ENCODE measurements at places on chromosomes 16 and 17.

GRCh38 chr16:61798741-61799140, 237.5 kb downstream of the CDH8 start:
- DNase-seq, result no peak

DNA sequence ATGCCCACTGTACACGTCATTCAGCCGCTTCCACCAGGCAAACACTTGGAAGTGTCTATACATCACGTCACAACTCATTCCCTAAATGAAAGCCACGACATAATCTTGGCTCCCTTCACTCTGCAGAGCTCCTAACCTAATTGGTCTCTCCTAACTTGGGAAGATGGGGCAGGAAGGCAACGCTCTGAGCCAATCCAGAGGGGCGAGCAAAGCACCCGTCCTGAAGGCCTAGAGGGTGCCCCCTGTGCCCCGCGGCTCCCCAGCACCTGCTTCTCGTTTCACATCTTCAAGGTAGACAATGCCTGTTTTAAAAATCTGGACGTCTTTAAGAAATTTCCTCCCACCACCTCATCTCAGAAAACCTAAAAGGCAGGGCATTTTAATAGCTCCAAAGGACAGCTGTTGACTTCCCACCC, 1.0 kb downstream of the CSNK2A2 start:
- no peak for DNase-seq

- DNase-seq, result no peak
Observed at GRCh38 chr17:82333279-82334171, at the start of gene SECTM1. TSS of gene SECTM1 (minus strand) at chr17:82333766. CDS start at chr17:82327240, 6,526 bp downstream.

GRCh38 chr17:76683011-76683755, 27.6 kb downstream of the MXRA7 start:
- no peak for DNase-seq

DNA sequence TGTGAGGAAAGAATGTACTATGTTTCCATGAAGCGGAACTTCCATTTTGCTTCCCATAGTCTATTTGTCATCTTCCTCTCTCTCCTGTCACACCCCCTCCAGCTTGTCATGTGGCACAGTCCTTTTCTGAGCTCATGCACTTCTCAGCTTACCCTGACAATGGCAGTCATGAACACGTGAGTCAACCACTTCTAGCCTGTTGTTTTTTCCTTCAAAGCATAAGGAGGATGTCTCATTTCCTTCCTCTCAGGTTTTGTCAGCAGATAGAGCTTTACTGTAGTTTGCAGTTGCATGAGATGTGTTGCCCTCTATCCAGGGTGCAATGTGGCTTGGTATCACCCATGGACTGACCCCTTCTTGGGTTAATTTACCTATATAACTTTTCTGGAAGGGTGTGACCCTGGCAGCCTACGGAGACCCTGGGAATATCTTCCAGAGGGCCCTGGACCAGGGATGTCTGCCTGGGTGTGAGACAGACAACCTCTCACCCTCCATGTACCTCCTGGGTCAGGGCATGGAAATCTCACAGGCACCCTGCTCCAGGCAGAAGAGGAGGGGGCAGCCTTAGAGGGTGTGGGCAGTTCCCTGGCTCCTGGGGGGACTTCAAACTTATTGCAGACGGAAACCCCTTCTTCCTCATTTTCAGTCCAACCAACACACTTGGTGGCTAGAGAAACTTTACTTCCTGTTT, 4.0 kb upstream of the ZNF267 start:
- no peak for DNase-seq

GRCh38 chr17:63840591-63841349, 1.7 kb downstream of the SMARCD2 start:
- DNase-seq, result no peak

DNA sequence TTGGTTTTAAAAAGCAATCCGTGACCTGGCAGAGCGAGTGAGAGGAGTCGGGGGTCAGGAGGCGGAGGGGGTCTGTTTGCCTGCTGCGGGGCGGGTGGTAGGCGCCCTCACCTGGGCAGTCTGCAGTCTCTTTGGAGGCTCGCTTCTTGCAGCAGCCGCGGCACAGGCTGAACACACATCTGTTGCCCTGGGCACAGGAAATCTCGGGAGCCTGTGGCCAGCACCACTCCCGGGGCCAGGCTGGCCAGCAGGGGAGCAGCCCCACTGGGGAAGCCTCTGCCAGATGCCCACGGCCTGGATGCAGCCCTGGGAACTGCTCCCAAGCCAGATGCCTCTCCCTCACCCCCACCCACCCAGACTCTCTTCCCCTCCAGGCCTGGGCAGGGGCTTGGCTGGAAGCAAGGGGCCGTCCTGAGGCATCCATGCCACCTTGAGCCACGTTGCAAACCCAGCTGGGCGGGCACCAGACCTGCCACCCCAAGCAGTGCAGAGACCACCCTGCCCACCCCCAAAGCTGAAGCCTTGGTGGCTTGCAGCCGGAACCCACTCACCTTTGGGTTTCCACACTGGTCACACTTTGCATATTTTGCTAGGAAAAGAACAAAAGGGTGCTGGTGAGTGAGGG, 6.6 kb downstream of the GPS1 start:
- no peak for DNase-seq

- DNase-seq, result no peak
Observed at GRCh38 chr16:84986879-84987278, 24.5 kb downstream of the ZDHHC7 start.

DNA sequence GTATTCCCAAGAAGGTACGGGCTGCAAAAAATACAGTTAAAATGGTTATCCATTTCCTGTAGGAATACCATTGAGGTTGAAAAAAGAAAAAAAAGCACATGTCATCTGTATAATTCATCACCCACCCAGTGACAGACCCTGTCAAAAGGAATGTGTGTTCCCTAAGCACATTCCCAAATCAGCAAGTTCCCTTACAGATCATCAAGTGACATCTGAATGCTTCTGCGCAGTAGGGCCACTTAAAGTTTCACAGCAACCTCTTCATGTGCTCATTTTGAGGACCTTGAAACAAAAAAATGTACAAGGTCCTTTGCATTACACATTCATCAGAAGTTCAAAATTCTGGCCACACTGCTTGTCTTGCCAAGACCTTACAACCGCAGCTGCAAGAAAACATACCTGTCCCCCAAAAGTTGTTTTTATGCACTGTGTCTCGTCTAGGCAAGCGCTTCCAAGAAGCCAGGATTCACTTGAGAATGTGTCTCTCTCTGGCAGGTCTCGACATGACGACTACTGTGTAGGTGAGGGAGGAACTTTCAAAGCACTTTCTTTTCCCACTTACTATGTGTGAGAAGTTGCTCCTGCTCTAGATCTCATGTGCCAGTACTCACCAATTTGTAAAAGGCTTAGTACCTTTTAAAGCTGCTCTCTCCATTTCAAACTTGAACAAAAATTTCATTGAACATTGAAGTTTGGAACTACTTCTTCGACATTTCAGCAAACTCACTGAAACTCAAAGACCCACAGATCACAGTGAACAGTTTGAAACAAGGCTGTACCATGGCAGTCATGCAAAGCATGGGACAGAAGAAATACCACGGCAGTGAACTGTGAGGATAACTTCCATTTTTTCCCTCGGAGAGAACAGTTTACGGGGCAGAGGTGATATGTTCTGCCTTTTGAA, 4.3 kb upstream of the POLG2 start:
- DNase-seq, result no peak

Measured in caudate nucleus (tissue), 63 donors.